ENCODE measurements at places on chromosomes 5 and 9.

- no peak for DNase-seq
Measured at GRCh38 chr5:180647941-180648500, 1.4 kb downstream of the FLT4 start.

- no peak for DNase-seq
Measured at GRCh38 chr5:37882636-37883035, 42.8 kb upstream of the GDNF start.

GRCh38 chr9:16271967-16272366 lies 598.5 kb downstream of the BNC2 start:
- no peak for DNase-seq

DNA sequence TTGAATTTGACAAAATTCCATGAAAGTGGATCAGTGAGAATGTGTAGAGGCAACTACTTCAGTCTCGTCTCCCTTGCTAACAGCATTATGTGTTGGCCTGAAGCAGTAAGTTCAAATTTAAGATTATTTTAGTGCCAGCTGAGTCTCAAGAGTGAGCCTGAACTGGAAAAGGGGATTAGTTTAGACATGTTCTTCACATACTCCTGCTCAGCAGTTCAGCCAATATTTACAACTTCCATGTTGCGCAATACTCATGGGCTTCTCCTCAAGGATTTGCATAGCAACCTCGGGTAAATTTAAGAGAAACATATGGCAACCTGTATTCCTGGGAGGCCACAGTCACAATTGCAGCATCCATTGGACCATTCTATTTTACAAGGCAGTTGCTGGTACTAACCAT lies 553.8 kb downstream of the PTPRD start:
- peak; percentile 19 for DNase-seq

DNA sequence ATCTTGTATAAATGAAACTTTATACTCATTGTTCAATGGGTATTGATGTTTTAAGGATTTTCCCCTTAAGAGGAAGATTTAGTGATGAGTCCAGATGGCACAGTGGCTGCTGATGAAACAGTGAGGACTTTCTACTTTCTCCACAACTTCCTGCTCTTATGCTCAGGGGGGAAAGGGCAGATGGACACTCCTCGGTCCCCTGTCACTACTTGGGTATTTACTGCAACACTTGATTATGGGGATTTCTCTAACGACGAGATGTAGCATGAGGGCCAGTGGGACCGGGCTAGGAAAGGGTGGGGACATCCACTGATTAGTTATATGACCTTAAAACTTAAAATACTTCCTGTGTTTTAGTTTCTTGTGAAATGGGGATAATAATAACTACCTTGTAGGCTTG lies 146.1 kb upstream of the HMHB1 start:
- DNase-seq = no peak

DNA sequence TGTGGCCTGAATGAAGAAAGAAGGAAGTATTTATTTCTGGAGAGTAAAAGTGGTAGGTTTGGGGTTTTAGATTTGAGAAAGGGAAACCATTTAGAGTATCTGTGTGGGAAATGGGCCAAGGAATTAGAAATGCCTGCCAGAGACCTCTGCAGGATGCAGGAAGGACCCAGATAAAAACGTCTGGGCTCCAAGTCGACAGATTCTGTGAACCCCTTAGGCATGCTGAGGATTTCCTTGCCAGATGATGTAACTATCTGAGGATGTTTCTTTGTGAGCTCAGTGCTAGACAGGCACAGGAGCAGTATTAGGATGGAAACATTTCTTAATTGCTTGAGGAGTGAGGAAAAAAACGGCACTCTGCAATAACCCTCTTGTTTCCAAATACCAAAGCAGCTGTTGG lies 251.8 kb upstream of the DMRT1 start:
- no peak for DNase-seq

DNA sequence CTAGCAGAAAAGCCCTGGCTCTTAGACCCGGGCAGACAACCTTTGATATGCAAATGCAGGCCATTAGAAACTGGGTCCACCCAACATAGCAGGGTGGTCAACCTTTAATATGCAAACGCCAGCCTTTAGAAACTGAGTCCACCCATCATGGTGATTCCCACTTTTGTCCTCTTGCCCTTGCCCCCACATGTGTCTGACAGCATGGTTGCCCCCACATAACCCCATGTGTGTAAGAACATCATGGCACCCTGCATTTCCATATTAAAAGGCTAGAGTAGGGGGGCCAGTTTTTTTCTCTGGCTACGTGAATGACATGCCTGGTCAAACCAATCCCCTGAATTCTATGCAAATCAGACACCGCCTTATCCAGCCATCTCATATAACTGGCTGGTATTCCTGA lies 273.2 kb upstream of the PRDM9 start:
- DNase-seq = no peak

DNA sequence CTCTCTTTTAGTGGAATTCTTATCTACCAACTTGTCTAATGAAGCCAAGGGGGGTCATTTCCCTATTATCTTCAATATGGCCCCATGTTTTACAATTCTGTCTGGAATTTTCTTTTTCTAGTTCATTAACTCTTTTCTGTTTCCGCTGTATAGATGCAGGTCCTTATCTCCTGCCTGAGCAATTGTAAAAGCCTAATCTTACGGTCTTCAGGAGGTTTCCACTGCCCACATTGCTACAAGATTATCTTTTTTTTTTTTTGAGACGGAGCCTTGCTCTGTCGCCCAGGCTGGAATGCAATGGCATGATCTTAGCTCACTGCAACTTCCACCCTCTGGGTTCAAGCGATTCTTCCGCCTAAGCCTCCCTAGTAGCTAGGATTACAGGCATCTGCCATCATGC lies 132.3 kb downstream of the UNC13B start:
- no peak for DNase-seq

Measured in body of pancreas (tissue), 4 donors.